ENCODE measurements at places on chromosomes 7 and 10.

GRCh38 chr7:135320268-135320667 lies 86.6 kb downstream of the STRA8 start:
- DNase-seq, result no peak

DNA sequence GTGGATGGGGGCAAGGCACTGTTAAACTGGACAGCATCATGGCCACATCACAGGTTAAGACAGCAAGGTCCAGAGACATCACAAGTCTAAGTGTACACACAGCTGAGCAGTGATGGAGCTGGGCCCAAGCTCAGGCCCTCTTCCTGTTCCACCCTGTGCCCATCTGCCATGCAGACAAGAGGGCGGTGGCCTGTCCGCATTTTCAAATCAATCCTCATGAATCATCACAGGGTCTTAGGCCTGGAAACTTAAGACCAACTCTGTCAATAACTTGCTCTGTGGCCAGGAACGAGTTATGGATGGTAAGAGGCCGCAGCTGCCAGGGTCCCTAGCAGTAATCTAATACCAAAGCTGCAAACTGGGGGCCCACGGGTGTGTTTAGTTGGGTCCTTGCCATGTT lies 3.2 kb downstream of the C10orf105 start:
- no peak for DNase-seq

- no peak for DNase-seq
Observed at GRCh38 chr7:66739477-66739876, 1.1 kb upstream of the RABGEF1 start.

DNA sequence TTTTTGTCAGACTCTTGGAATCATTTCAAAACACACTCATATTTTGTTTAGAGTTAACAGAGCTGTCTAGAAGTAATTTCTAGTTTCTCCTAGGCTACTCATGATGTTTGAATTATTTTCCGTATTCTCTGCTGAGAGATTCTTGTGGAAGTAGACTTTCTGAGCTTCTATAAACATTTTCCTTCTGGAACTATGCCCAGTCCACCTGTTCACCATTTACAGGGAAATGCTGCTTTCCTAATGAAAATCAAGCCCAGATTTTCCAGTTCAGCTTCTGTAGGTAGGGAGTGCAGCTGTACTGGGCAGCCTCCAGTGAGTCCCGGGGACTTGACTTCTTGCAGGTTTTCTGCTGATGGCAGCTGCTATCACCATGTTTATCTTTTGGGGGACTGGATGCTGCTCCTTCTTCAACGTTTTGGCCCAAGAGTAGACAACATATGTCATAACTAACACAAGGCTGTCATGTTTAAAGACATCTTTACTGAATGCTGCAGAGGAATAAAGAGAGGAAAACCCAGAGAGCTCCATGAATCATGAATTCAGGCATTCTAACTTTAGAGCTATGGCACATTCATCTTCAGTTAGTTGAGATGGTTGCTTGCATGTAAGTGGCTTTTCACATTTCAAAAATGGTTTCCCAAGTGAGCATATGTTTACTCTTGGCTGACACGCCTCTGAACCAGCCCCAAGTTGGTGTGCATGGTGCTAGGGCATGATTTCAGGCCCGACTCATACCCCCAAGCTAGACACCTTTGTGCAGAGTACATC lies 85.6 kb downstream of the SDK1 start:
- no peak for DNase-seq

DNA sequence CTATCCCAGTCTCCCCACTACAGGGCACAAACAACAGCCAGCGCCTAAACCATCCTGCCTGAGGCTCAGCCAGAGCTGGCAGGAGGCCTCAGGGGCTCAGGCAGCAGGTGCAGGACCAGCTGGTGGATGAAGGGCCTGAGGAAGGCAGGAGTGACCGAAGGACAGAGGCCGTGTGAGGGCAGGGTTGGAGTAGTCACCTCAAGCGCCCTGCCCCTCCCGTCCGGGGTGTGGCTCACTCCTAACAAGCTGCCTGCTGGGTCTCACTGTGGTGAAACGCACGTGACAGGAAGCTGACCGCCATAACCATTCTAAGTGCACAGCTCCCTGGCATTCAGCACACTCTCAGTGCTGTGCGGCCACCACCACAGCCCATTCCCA lies 281.1 kb downstream of the ELFN1 start:
- DNase-seq, result peak; percentile 66

DNA sequence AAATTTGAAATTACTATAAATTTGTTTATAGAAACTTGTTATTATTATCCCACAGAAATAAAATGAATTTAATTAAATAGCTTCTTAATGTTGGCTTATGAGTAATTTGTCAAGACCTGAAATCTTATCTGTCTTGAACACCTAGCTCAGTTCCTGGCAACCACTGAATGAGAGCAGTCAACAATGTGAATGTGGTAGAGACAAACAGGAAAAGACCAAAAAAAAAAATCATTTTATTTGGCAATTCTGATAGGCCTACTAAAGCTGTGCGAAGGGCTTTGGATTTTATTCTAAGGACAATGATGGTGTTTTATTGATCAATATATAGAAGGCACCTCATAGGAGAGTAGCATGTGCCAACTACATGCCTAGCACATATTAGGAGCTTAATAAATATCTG lies 127.8 kb upstream of the RSU1 start:
- DNase-seq, result no peak

DNA sequence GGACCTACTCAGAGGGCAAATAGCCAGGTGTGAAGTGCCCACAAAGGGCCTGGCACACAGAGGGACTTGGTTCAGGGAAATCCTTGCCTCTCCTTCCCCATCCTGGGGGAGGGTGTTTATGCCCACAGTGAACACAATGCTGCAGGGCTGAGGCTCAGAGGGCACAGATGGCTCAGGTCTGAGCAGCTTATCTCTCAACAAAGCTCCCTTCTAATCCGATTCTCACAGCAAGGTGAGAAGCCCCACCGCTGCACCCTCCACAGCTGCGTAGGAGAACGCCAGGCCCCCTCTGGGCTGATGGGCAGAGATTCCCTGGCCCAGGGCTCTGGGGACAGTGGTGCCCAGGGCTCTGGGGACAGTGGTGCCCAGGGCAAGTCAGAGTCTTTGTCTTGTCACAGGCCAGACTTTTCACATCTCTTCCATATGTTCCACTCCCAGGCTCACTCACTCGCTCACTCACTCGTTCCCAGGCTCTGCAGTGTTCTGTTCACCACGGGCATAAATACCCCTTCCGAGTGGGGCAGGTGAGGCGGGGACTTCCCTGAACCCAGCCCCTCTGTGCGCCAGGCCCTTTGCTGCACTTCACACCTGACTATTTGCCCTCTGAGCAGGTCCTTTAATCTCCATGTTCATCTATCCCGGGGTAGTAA lies 8.7 kb upstream of the CDHR1 start:
- no peak for DNase-seq

GRCh38 chr10:130014263-130015074 lies 50.4 kb upstream of the EBF3 start:
- no peak for DNase-seq

DNA sequence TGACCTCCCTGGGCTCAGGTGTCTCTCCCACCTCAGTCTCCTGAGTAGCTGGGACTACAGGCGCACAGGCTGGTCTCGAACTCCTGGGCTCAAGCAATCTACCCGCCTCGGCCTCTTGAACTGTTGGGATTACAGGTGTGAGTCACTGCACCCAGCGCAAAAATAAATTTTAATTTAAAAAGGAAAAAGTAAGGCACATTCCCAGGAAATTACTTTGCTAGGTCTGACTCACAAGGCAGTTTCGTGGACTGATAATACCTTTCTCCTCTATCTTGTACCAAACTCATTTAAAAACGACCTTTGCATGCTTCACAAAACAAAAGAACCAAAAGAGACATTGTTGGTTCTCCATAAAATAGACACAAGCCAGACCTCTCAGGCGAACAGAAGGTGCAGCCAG lies 29.7 kb downstream of the PARP12 start:
- DNase-seq, result no peak

DNA sequence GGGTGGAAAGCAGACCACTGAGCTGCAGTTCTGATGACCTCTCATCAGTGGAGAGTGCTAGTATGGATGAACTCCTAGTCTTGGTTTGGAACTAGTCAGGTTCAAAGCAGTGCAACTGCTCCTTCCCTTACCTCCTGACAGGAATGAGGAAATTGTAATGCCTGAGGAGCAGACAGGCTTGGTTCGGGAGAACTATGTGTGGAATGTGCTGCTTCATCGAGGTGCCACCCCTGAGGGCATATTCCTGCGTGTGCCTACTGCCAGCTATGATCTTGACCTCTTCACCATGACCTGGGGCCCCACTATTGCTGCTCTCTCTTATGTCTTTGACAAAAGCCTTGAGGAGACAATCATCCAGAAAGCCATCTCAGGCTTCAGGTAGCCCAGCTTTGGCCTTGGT lies 27.4 kb upstream of the NFKB2 start:
- no peak for DNase-seq

GRCh38 chr7:71137479-71137878 lies 5.5 kb downstream of the GALNT17 start:
- no peak for DNase-seq

DNA sequence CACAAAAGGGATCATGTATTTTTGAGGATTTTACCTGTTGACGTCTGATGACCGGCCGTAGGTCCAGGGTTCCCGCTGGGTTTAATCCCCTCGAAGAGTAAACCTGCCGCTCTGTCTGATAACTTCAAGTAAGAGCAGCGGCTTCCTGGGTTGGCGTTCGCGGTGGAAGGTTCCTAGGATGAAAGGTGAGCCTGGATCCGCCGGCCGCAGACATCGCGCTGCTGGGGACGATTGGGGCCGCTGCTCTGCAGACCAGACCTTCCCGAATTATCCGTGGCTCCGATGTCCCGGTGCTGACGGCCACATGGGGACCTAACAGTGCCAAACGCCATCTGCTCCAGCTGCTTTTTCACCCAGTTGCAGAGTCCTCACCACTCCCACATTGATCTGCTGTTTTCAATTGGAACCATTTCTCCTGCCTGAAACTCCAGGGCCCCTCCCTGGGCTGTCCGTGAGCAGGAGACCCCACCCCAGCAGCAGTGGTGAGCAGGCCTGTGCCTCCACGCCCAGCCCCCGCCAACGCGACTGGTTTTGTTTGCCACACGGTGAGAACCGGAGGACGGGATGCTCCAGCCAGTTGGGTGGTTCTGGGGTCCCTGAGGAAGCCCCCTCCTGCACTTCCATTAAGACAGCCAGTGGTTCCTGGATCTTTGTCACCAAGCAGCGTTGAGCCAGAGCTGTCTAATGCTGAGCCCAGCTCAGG lies 12.2 kb upstream of the AP5Z1 start:
- no peak for DNase-seq

DNA sequence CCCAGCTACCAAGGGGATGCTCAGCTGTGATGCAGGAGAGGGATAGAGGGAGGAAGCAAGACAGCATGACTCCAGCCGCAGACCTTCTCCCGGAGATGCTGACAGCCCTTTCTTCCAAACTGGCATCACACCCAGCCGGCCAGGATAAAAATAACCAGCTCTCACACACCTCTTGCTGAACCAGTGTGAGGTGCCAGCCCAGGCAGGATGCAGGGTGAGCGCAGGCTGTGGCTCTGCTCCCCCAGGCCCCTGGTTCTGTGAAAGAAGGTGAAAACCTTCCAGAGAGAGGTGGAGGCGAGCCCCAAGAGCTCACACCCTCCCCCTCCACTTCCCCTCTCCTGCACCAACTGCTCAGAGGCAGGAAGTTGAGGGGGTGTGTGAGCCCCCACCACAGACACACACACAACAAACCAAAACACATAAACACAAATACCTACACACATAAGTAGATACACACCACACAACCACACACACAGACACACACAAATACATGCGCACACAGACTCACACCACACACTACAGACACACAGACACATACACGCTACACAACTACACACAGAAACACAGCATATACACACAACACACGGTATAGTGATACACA lies 4.0 kb downstream of the GPR15LG start:
- DNase-seq, result peak; percentile 76

GRCh38 chr7:95718577-95719410 lies 53.6 kb upstream of the DYNC1I1 start:
- no peak for DNase-seq

DNA sequence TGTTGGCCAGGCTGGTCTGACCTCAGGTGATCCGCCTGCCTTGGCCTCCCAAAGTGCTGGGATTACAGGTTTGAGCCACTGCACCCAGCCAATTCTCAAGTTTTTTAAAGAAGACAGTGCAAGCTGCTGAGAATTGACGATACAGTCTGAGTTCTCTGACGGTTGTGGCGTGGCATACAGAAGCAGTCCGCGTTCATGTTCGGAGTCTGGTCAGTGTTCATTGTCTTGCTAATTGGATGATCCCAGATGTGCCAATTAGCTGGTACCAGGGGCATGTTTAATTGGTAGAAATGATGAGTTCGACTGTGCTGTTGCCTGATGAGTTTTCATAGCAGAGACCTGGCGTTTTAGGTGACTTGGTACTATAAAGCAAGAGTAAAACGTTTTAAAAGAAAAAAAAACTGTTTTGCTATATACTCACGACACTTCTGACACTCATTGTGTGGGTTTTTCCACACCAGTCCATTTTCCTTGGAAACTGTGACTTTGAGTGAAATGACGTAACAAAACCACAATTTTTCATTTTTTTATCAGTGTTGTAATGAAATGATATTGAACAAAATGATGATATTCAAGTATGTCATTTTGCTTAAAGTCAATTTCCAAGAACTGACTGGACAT lies 32.3 kb downstream of the CAMK1D start:
- no peak for DNase-seq

DNA sequence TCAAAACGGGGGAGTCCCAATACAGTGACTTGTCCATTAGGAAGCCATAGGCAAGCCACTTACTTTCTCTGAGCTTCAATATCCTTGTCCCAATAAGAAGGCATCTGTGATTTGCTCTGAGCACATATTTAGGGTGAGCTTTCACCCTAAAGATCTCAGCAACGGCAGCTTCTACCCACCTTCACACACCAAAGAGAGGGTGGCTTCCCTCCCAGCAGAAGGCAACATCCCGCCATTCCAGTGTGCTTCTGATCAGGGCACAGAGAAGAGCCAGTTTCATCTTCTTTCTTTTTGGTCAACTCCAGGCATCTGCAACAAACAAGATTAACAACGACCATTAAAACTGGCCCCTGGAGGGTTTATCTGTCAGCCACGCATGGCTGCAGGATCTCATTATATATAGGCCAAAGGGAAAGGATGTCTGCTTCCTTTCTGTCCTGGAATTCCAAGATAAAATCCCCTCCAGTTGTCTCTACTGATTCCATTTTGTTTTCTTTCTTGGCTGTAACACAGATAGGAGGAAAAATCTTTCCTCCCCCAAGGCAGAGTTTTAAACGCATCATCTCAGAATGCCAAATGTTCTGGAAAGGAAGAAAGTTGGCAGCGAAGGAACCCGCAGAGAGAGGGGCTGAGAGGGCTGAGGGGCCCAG lies 491 bp upstream of the SH2D4B start:
- DNase-seq, result no peak

DNA sequence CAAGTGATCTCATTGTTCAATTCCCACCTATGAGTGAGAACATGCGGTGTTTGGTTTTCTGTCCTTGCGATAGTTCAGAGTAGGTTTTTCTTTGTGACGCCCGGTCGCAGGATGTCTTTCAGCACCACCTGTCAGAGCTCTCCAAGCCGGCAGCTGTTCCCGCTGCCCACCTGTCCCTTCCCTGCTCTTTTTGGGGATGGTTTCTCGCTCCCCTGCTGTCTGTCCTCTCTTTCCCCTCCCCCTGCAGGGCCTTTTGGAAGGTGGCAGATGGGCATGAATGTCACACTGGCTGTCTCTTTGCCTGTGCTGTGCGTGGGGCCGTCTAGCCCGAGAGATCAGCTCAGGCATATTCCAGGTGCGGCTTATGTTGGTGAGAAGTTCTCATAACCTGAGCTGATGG lies 137.0 kb downstream of the GRK5 start:
- DNase-seq, result no peak

All from activated CD4-positive, alpha-beta memory T cell treated with anti-CD3 and anti-CD28 coated beads, Interleukin-2, amount 10 ng/mL, durations not matched to agents 7 days and 5 days (primary cell).